Activated CD4-positive, alpha-beta T cell treated with anti-CD3 and anti-CD28 coated beads for 36 hours (primary cell): ENCODE measurements at places on chromosomes 3 and 15. TPM values are rescaled to one million over a fixed set of nuclear protein-coding genes. Genes with fewer than 3 reads are reported as not detected.

GRCh38 chr3:180430896-180431295 is 171.1 kb upstream of the TTC14 start:
- no peaks in the 10 kb centered on the region for H3K27me3 ChIP-seq
- H3K4me3 ChIP-seq = no peak overlapping the region
- H3K4me1 ChIP-seq = no peaks in the 10 kb centered on the region
- DNase-seq = no peak
- H3K27ac ChIP-seq = no peak overlapping the region

DNA sequence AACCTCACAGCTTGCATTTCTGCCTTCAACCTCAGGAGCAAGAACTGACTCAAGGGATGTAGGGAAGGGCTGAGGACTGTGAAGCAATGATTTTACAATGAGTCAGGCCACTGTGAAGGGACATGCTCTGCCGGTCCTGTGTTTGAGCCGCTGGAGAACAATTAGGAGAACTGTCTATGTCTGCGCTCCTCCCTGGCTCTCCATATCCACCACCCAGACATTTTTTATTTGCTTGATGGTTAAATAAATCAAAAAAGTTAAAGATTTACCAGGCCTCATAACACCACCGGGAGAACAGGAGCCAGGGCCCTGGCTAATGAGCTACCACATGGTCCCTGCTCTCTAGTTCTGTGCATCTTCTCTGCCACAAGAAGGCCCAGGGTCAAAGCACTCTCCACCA is 29.6 kb downstream of the SEC61A1 start:
- no peak for DNase-seq
- peaks cover 61% of the 10 kb centered on the region for H3K36me3 ChIP-seq
- H3K27ac ChIP-seq = no peak overlapping the region
- no peaks in the 10 kb centered on the region for H3K4me1 ChIP-seq
- H3K4me3 ChIP-seq = no peak overlapping the region

GRCh38 chr3:162721736-162722135 is 1225.1 kb downstream of the OTOL1 start:
- no peak for DNase-seq
- H3K27ac ChIP-seq = no peak overlapping the region
- no peaks in the 10 kb centered on the region for H3K4me1 ChIP-seq
- H3K4me3 ChIP-seq = no peak overlapping the region
- H3K27me3 ChIP-seq = no peaks in the 10 kb centered on the region

- DNase-seq = no peak
- no peaks in the 10 kb centered on the region for H3K4me1 ChIP-seq
- no peak overlapping the region for H3K27ac ChIP-seq
- H3K27me3 ChIP-seq = peaks cover 6% of the 10 kb centered on the region
- H3K4me3 ChIP-seq = no peak overlapping the region
These were observed 43.7 kb upstream of the NECTIN3 start for GRCh38 chr3:111027868-111028267.

- H3K27ac ChIP-seq = no peak overlapping the region
- peaks cover 29% of the 10 kb centered on the region for H3K4me1 ChIP-seq
- no peak for DNase-seq
- H3K36me3 ChIP-seq = no peaks in the 10 kb centered on the region
These were observed 29.5 kb downstream of the PDE8A start for GRCh38 chr15:85011160-85011571.

GRCh38 chr3:37703626-37704025 is 158.1 kb upstream of the CTDSPL start:
- no peaks in the 10 kb centered on the region for H3K4me1 ChIP-seq
- no peak for DNase-seq
- H3K36me3 ChIP-seq = no peaks in the 10 kb centered on the region

- no peaks in the 10 kb centered on the region for H3K4me1 ChIP-seq
- H3K27me3 ChIP-seq = no peaks in the 10 kb centered on the region
- no peak for DNase-seq
- H3K4me3 ChIP-seq = no peak overlapping the region
These were observed 11.5 kb upstream of the PDIA5 start for GRCh38 chr3:123055352-123055751.

DNA sequence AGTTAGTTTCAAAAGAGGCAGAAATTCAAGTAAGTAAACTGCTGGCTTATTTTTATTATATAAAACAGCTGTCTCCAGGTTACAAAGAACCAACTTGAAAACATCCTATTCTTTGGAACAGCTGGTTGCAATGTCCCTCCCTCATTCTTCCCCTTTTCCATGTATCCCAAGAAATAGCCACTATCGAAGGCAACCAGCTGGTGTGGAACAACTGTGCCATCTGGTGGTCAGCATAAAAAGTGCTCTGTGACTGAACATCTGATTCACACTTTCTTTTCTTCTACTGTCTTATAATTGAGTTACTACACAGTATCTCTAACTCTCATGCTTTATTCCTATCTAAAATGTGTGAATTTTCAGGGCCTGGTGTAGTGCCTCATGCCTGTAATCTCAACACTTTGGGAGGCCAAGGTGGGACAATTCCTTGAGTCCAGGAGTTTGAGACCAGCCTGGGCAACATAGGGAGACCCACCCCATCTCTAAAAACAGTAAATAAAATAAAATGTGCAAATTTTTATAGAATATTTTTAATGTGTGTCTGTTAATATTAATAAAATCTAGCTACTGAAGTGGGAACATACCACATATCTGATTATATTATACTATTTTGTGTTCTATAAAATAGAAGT is 9.6 kb downstream of the OSBPL11 start:
- H3K36me3 ChIP-seq = peaks cover 2% of the 10 kb centered on the region
- peak; percentile 70 for DNase-seq

GRCh38 chr15:64791401-64791800 is 16.0 kb upstream of the RBPMS2 start:
- no peaks in the 10 kb centered on the region for H3K36me3 ChIP-seq
- H3K27me3 ChIP-seq = no peaks in the 10 kb centered on the region
- H3K27ac ChIP-seq = no peak overlapping the region
- DNase-seq = no peak
- no peak overlapping the region for H3K4me3 ChIP-seq

DNA sequence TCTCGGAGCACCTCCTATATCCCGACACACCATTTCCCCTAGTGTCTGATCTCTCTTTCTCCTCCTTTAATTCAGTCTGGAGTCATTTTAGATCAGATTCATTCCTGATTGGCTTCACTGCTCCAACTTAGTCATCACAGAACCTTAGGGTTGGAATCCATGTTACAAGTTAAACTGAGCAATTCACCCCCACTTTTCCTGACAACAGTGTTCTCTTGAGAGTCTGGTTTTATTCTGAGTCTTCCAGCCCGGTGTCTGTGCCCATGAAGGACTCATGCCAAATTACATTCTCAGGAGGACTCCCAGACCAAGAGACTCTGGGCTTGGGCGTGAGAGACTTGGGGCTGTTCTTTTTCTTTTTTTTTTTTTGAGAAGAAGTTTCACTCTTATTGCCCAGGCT is 57.5 kb downstream of the LPP start:
- no peak for DNase-seq
- no peaks in the 10 kb centered on the region for H3K27me3 ChIP-seq
- peaks cover 27% of the 10 kb centered on the region for H3K36me3 ChIP-seq
- no peak overlapping the region for H3K4me3 ChIP-seq

DNA sequence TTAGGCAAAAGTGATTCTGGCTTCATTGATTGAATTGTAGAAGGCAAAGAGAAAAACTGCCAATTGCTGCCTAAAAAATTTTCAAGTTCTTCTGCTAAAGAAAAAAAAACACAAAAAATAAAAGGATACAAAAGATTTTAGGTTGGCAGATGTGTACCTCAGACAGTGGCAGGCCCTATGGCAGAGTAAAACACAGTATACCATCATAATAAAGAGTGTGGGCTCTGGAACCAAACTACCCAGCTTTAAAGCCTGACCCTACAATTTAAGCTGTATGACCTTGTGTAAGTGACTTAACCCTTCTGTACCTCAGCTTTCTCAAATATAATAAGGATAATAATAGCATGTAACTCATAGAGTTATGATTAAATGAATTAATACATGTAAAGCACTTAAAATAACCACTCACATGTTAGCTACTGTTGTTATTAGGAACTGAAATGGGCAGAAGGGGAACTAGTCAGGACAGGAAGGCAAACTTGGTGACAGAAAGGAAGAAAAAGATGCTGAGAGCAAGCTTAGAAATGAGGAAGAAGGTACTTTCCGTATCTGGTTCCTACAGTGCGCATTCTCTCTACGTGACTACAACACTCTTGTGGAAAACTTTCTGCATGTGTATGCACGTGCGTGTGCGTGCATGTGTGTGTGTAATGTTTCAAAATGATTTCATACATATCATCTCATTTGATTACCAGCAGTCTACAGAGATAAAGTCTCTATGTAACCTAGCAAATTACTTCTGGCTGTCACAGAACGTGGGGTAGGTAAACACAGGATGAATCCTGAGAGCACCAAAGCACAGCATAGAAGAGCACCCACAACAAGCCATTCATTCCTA is 13.6 kb upstream of the GATM start:
- no peak overlapping the region for H3K4me3 ChIP-seq
- peak; percentile 17 for DNase-seq
- H3K4me1 ChIP-seq = peaks cover 5% of the 10 kb centered on the region

GRCh38 chr3:57948080-57948671 is 60.0 kb upstream of the FLNB start:
- no peak overlapping the region for H3K27ac ChIP-seq
- H3K36me3 ChIP-seq = no peaks in the 10 kb centered on the region

DNA sequence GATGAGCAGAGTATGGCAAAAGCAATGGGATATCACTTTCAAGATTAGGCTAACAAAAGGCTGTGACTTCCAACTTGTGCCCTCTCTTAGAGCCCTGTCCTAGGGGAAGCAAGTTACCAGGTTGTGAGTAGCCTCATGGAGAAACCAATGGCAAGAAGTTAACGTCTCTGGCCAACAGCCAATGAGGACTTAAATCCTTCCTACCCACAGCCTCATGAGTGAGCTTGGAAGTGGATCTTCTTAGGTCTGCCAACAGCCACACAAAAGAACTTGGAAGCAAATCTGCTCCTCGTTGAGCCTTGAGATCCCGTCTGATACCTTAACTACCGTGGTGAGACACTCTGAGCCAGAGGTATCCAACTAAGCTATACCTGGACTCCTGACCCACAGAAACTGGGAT is 5.7 kb downstream of the NME9 start:
- H3K27ac ChIP-seq = no peak overlapping the region
- no peak overlapping the region for H3K4me3 ChIP-seq

- no peak overlapping the region for H3K4me3 ChIP-seq
- H3K36me3 ChIP-seq = no peaks in the 10 kb centered on the region
- no peaks in the 10 kb centered on the region for H3K4me1 ChIP-seq
- no peak for DNase-seq
These were observed 689.6 kb upstream of the NECTIN3 start for GRCh38 chr3:110381992-110382391.

- no peaks in the 10 kb centered on the region for H3K27me3 ChIP-seq
- H3K4me3 ChIP-seq = no peak overlapping the region
- no peak for DNase-seq
- no peak overlapping the region for H3K27ac ChIP-seq
- no peaks in the 10 kb centered on the region for H3K4me1 ChIP-seq
These were observed 54.8 kb upstream of the VGLL4 start for GRCh38 chr3:11698326-11699082.

DNA sequence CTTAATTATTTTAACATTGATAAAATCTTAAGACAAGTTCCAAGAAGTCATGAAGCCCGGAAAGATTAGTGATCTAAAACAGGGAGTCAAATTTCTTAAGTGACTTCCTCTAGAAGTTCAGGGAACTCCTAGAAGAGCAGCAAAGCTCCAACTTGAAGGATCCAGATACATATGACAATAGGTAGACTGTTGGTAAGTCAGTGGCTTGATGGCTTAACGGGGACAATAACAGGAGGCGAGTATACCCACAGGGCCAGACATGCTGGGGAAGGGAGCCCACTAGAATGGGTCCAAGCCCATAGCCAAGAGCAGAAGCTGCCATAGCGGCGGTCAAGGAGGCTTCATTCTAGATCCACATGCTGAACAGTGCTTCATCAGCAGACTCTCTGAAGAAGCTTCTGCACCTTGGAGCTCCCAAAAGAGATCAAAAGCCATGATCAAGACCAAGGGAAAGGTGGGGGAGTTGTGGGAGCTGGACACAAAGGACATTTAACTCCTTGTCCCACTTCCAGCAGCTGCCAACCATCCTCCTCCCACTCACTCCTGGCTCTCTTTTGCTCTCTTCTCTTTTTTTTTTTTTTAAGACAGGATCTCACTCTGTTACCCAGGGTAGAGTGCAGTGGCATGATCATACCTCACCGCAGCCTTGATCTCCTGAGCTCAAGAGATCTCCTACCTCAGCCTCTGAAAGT is 10.2 kb upstream of the CA12 start:
- H3K4me3 ChIP-seq = no peak overlapping the region
- peaks cover 16% of the 10 kb centered on the region for H3K4me1 ChIP-seq
- no peaks in the 10 kb centered on the region for H3K36me3 ChIP-seq
- DNase-seq = no peak

GRCh38 chr3:182276512-182276911 is 516.8 kb upstream of the ATP11B start:
- H3K27ac ChIP-seq = no peak overlapping the region
- DNase-seq = no peak
- H3K4me1 ChIP-seq = no peaks in the 10 kb centered on the region
- peaks cover 2% of the 10 kb centered on the region for H3K27me3 ChIP-seq
- no peak overlapping the region for H3K4me3 ChIP-seq
- no peaks in the 10 kb centered on the region for H3K36me3 ChIP-seq

GRCh38 chr15:68275165-68275746 is 2.3 kb upstream of the FEM1B start:
- DNase-seq = no peak
- H3K36me3 ChIP-seq = peaks cover 16% of the 10 kb centered on the region

DNA sequence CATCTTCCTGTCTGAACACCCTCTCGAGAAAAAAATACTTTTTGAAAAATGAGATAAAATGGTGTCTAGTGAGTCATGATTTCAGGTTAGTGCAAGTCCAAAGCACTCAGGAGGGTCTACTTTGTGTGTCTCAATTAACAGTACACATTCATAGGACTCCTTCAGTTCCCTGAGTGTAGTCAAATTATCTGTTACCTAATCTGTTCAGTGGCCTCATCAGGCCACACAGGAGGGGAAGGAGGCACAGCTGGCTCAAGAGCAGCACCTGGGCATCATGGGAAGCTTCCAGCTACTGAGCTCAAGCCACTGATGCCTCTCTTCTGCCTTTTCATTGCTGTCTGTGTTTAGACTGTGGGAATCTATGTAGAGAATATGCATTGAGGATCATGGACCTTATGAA is 341.4 kb upstream of the SGO1 start:
- no peak overlapping the region for H3K4me3 ChIP-seq
- H3K27ac ChIP-seq = no peak overlapping the region
- DNase-seq = no peak
- H3K27me3 ChIP-seq = no peaks in the 10 kb centered on the region
- H3K4me1 ChIP-seq = no peaks in the 10 kb centered on the region

ERC2 gene
- not detected for total RNA-seq

SUCNR1 gene
- total RNA-seq = not detected

CILP gene
- not detected for total RNA-seq

TRPM1 gene
- total RNA-seq = not detected

KCNMB3 gene
- total RNA-seq = 0.23 TPM

FANCD2OS gene
- total RNA-seq = not detected

CLDN11 gene
- total RNA-seq = not detected

SCG5 gene
- 0.91 TPM for total RNA-seq

KBTBD8 gene
- total RNA-seq = 9.2 TPM

BRK1 gene
- total RNA-seq = 83.4 TPM

CHDH gene
- 0.30 TPM for total RNA-seq

ITIH3 gene
- not detected for total RNA-seq
